ENCODE measurements at places on chromosomes 1 and 21.
A peak's percentile ranks its signal among the peaks of the same experiment; 100 is the strongest.

DNA sequence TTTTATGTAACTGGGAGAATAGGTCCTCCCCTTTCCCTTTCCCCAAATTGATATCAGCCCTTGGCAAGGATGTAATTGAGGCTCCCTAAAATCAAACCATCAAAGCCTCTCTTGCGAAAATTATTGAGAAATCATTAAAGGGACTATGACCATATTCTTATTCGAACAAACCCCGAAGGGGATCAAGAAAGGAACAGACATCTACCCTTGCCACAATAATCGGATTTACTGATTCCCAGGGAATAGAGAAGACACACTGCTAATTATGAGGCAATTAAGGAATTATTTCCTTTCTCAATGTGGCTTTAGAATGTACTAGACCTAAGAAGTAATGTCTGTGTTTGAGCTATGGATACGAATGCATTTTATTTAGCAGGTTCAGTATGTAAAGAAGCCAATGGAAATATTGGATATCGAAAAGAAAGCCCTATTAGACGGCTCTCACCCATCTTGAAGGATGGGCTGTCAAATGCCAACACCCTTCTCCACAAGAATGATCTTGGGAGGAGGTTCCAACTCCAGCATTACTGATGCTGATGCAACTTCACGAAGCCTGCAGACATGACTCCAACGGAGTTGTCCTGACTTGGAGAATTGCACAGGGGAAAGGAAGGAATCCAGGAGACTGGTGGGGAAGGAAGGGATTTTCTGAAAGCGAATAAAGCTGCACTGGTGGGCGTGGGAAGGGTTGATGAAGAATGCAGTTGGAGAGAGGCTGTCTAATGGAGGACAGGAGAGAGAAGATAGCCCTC lies 11.6 kb upstream of the PTPRF start:
- DNase-seq, result no peak

- no peak for DNase-seq
Observed at GRCh38 chr1:41790351-41790750, 128.4 kb downstream of the HIVEP3 start.

DNA sequence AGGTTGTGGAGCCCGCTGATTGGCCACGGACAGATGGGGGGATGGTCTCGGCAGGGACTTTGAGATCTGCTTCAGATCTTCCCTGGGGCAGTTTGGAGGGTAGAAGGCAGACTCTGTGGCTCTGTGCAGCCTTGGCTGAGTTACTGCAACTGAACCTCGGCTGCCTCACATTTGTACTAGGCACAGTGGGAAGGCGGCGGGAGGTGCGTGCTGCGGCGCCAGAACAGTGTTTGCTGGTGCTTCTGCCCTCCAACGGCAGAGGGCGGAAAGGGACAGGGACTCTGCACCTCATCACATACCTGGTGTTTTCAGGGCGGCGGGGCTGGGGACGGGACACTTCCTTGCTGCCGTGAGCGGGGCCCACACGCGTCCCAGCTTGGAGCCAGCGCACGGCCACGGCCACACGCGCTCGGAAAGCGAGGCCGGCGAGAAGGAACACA lies 26.2 kb downstream of the SLC66A1 start:
- DNase-seq, result no peak

DNA sequence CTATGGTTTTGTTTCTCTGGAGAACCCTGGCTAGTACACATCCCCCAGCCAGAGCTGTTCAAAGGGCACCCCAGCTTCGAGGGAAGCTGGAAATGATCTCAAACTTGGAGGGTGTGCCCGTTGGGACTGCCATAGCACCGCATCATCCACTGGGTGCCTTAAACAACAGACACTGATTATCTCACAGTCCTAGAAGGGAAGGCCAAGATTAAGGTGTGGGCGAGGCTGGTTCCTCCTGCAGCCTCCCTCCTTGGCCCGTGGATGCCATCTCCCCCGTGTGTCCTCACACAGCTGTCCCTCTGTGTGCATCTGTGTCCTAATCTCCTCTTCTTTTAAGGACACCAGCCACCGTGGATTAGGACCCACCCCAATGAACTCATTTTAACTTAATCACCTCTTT lies 4.2 kb upstream of the IBA57 start:
- DNase-seq, result no peak

- no peak for DNase-seq
Observed at GRCh38 chr1:115790846-115791245, 22.3 kb upstream of the CASQ2 start.

GRCh38 chr1:119285482-119285881 lies 83.1 kb upstream of the HAO2 start:
- peak; percentile 83 for DNase-seq

GRCh38 chr1:191629836-191630235 lies 528.4 kb upstream of the RGS18 start:
- DNase-seq, result no peak

DNA sequence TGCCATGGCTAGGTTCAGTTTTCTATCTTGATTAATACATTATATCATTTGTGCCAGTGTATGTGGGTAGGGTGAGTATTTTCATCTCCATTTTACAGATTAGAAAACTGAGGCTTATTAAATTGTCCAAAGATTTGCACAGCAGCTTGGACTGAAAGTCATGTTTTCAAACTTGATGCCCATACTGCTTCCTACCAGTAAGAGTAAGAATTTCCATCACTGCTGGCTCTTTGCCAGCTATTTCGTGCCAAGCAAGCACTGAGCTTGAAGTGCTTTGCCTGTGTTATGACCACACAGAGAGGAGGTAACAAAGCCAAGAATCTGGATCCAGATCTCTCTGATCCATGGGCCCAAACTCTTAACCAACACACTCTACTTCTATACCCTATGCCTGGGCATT lies 295.0 kb downstream of the VAV3 start:
- DNase-seq, result no peak

DNA sequence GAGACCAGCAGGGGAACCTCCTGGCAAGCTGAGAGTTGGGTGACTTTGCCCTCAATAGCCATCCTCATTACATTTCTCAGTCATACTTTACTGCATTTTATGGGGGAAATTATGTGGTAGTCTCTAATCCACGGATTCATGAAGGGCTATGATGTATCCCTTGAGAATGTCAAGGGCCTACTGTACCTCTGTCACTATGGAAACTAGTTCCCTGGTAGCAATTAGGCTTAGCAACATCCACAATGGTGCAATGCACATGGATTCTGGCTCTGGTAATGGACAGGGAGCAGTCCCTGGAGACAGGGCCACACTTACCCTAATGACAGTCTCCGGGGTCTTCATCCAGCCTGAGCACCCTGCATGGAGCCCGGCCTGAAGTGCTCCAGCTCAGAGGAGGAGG lies 26.5 kb downstream of the LRRN2 start:
- DNase-seq, result no peak

GRCh38 chr1:206415942-206416341 lies 54.3 kb upstream of the IKBKE start:
- no peak for DNase-seq

DNA sequence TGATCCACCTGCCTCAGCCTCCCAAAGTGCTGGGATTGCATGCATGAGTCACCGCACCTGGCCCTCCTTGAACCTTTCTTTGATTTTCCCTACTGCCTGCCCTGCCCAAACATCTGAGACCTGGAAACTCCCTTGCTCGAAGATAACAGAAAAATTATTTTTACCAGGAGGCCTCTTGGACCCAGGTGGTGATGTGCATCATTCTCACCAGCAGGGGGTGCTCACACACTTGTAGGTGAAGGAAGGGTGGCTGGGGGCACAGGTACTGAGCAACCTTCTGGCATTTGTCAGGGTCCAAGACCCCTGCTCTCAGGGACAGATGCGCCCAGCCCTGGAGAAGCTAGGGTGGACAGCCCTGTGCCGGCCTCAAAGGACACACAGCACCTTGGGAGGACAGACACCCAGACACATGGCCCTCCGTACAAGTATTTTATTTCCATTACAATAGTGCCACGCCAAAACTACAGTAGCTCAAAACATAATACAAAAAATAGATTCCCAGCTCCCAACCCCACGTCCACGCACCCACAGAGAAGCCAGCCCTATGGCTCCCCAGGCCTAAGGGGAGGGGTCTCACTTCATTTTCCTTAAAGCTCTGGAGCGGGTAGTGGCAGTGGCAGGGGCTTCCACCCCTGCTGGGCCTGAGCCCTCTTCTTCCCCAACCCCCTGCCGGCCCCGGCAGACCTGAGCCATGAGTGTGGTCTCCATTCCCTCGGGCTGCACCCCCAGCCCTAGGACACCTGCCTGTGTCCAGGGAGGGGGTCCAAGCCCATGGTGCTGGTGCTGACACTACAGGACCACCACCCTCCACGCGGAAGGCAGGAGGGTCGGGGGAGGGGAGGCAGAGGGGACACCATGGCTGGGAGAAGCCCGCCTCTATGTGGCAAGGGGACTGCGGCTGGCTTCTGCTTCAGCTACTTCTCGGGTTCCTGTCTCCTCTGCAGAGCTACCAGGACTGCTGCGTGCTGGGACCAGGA lies 40.4 kb upstream of the EIF4G3 start:
- no peak for DNase-seq

DNA sequence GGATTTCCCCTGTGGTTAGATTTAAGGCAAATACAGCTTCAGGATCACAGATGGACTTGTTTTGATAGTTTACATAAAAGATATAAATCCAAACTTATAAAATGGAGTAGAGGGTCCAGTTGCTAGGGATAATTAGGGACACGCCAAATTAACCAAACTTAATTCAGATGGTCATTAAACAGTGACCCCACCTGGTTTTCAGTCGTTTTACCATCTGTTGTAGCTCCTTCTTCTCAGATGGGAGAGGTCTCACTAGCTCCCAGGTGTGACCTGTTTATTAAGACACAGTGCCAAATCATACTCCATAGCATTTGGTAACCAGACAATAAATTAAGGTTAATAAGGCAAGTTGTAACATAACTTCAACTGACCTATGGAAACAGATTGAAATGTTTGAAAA lies 8.1 kb upstream of the GADD45A start:
- no peak for DNase-seq

- DNase-seq, result no peak
Observed at GRCh38 chr1:58064166-58064565, 482.4 kb downstream of the OMA1 start.

- no peak for DNase-seq
Observed at GRCh38 chr1:119702384-119702783, 9.3 kb upstream of the PHGDH start.

DNA sequence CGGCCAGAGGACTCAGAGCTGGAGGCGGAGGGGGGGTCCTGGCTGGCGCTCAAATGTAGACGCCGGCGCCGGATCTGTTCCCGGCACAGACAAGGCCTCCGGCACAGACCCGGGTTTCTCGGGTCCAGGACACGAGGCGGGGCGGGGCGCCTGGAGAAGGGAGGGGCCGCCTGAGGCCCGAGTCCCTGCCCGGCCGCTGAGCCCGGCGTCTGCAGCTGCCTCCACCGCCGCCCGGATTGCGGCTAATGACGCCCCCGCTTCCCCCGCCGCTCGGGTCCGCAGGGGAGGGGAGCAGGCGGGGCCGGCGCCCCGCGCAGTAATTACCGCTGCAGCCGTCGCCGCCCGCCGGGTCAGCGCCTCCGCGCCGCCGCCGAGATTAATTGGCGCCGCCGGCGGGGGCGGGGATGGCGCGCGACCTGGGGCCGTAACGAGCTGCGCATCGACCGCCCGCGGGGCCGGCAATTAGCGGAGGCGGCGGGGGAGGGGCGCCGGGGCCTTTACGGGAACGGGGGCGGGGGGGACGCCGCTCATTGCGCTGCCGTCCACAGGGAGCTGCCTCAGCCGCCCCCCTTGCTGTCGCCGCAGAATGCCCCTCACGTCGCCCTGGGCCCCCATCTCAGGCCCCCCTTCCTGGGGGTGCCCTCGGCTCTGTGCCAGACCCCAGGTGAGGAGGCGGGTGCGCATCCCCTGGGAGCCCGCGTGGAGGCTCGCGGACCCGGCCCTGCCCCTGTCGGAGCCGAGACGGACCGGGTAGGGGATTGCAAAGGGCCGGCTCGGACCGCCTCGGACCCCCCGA lies 17.3 kb downstream of the NOC2L start:
- DNase-seq, result peak; percentile 29

All from AG09319 (cell line).